Osteoblast (primary cell): ENCODE measurements at places on chromosomes 3 and 15. TPM values are rescaled to one million over a fixed set of nuclear protein-coding genes. Genes with fewer than 3 reads are reported as not detected.

TUSC7 gene
- total RNA-seq: not detected in 2 replicates

DNA sequence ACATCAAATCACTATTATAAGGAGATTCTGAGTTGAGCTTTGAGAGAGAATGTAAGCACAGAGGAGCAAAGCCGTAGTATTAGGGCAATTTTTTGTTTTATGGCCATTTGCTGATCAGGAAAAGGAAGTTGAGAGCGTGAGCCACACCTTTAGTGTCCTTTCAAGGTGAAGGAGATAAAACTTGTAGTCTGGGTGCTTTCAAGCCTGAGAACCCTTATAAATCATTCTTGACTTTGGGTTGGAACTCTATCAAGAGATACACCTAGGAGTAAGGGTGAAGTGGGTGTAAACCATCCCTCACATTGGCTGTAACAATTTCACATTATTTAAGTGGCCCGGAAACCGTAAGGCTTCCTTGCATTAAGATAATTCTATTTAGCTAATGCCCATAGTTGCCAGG, 122.2 kb downstream of the ATG7 start:
- no peak for DNase-seq
- no peak overlapping the region for H3K4me3 ChIP-seq
- H3K27ac ChIP-seq: no peak overlapping the region
- H3K4me1 ChIP-seq: peaks cover 37% of the 10 kb centered on the region
- H3K36me3 ChIP-seq: no peaks in the 10 kb centered on the region

DNA sequence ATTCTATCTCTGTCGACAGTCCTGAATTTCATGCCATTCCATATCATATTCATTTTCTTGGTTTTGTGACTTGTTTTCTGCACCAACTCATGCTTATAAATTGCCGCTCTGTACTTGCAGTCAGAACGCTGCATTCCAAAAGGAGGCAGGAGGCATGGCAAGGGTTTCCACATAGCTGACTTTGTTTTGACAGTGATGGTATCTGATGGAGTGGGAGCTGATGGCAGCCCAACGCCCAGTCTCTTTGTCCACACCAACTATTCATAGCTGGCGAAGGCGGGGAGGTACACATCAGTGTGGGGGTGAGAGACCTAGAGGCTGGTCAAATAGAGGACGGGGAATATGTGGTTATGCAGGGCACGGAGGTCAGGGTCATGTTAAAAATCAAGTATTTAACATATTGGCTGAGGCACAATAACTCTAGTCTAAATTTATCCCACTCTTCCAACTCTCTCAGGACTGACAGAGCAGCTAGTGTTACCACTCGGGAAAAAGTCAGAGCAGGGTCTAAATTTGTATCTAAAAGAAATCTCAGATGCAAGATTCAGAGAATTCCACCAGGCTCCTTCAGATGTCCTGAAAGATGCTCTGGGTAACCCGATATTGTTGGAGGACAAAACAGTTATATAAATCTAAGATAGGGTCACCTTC, 67.8 kb upstream of the ATP13A3 start:
- H3K4me3 ChIP-seq: peak overlapping the region; percentile 3
- no peaks in the 10 kb centered on the region for H3K27me3 ChIP-seq
- H3K36me3 ChIP-seq: no peaks in the 10 kb centered on the region
- H3K4me1 ChIP-seq: peaks cover 30% of the 10 kb centered on the region
- peak overlapping the region; percentile 74 for H3K27ac ChIP-seq
- DNase-seq: peak; percentile 65

DNA sequence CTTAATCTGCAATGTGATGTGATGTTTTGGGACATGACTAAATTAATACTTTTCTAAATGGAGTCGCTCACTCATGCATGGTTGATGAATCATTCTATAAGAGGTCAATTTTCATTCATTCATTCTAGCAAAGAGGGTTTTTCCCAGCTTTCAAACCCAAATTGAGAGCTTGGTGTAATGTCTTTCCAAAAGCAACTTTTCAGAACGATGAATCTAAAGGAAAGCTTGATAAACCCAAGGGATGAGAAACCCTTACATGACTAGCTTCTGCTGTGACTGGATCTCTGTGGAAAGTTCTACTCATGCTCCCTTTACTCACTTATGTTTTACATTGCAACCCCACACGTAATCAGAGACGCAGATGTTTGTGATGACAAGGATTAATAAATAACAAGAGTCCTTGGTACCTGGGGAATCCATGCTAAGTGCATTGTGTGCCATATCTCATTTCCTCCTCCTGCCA, 47.7 kb downstream of the PDZRN3 start:
- peaks cover 28% of the 10 kb centered on the region for H3K4me1 ChIP-seq
- H3K27me3 ChIP-seq: no peaks in the 10 kb centered on the region
- peak overlapping the region; percentile 76 for H3K27ac ChIP-seq
- peak; percentile 78 for DNase-seq

GRCh38 chr3:109631897-109632296, 294.6 kb upstream of the DPPA4 start:
- H3K4me3 ChIP-seq: no peak overlapping the region
- no peak for DNase-seq
- no peaks in the 10 kb centered on the region for H3K4me1 ChIP-seq
- H3K36me3 ChIP-seq: no peaks in the 10 kb centered on the region

- H3K36me3 ChIP-seq: no peaks in the 10 kb centered on the region
- H3K4me3 ChIP-seq: no peak overlapping the region
- peaks cover 4% of the 10 kb centered on the region for H3K27me3 ChIP-seq
Measured at GRCh38 chr3:9074079-9074478, 110.8 kb upstream of the RAD18 start.

DNA sequence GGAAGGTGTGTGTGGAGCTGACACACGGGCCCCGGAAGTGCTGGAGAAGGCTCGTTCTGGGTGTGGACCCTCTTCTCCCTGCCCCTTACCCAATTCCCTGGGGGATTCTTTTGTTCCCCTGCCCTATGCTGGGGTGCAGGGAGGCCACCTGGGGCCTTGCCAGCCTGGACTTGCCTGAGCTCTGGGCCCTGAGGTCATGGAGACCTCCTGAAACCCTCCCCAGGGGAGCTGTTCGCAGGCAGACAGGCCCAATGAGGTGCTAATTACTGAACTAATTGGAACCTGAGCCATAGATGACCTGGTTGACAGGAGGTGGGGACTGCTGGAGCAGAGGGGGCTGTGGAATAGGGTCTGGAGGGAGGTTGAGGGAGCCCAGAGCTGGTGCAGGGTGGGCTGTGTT, 9.4 kb upstream of the C15orf39 start:
- H3K27ac ChIP-seq: no peak overlapping the region
- H3K4me3 ChIP-seq: no peak overlapping the region
- DNase-seq: peak; percentile 44
- H3K4me1 ChIP-seq: no peaks in the 10 kb centered on the region
- no peaks in the 10 kb centered on the region for H3K36me3 ChIP-seq

DNA sequence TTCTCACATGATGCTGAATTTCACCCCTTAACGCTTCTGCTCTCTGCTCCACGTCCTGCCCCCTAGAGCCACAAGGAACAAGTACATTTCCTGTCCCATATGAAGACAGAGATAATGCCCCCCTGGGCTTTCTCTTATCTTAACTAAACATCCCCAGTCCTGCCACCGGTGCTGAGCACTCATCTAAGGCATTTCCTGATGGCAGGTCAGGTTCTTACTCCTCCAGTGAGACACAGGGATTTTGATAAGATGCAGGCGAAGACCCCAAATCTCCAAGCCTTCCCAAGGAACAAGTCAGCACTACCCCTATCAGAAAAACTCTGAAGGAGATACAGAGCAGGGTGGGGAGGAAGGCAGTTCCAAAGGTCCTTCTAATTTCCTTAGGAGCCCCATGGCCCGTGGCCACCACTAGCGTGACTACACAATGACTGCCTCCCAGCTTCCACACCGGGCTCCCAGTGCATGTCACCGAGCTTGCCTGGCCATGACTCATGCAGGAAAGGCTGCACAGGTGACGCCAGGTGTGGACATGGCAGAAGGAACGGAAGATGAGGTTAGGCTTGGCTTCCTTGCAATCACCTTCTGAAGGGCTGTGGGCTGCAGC, 152.9 kb downstream of the XXYLT1 start:
- H3K27me3 ChIP-seq: no peaks in the 10 kb centered on the region
- no peak overlapping the region for H3K4me3 ChIP-seq
- peak; percentile 68 for DNase-seq
- H3K4me1 ChIP-seq: peaks cover 31% of the 10 kb centered on the region
- peak overlapping the region; percentile 36 for H3K27ac ChIP-seq
